ENCODE measurements at places on chromosomes 1 and 21. TPM values are rescaled to one million over a fixed set of nuclear protein-coding genes. Genes with fewer than 3 reads are reported as not detected.

LMX1A gene
- total RNA-seq: not detected

ERRFI1 gene
- total RNA-seq: 51.9 TPM

CCDC27 gene
- total RNA-seq: not detected

KCNE1 gene
- not detected for total RNA-seq

SHCBP1L gene
- not detected for total RNA-seq

LRP8 gene
- 15.3 TPM for total RNA-seq

NGF gene
- 10.9 TPM for total RNA-seq

CFAP141 gene
- total RNA-seq: not detected

AMY1C gene
- total RNA-seq: 4.0 TPM

KCNJ10 gene
- total RNA-seq: 0.58 TPM

CRYBG2 gene
- total RNA-seq: 3.0 TPM

IFI44 gene
- total RNA-seq: 54.7 TPM

UBE2U gene
- not detected for total RNA-seq

LIN9 gene
- total RNA-seq: 0.59 TPM

RHBG gene
- total RNA-seq: not detected

TESK2 gene
- 7.5 TPM for total RNA-seq

NBPF20 gene
- total RNA-seq: 5.3 TPM

AMY1A gene
- total RNA-seq: 0.76 TPM

NBPF8 gene
- total RNA-seq: 14.1 TPM

DTL gene
- total RNA-seq: not detected

Measured in uterus (tissue), 4 donors.